Stimulated activated naive CD4-positive, alpha-beta T cell treated with Interleukin-2 at 50 U/mL for 16 hours (primary cell): ENCODE measurements at places on chromosomes 5 and 9.
A peak's percentile ranks its signal among the peaks of the same experiment; 100 is the strongest.

DNA sequence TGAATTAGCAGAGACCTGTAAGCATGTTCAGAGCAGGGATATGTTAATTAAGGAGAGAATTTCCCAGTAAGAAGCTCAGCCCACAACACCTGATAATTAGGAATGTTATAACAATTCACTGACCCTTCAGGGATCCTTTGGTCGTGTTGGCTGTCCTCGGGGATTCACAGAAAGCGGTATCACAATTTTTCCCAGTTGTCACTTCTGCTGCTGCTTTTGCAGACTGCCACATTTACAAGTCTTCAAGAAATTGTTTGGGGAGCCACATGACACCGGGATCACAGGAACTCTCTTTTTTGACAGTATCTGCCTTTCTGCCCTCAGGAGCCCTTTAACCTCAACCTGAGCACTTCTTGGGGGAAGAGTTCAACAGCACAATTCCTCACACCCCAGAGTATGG is 265.5 kb downstream of the GLIS3 start:
- DNase-seq, result no peak

DNA sequence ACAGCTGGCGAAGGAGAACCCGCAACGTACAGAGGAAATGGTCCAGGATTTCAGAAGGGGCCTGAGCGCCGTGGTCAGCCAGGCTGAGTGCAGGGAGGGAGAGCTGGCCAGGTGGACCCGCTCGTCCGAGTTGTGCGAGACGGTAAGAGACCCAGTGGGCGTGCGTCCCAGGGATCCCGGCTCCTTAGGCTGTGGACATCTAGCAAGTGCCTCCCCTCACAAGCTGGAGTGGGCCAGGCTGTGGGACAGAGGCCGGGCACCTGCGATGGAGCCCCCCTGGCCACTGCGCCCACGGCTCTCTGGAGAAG is 29.5 kb upstream of the LRRC14B start:
- DNase-seq, result no peak

GRCh38 chr9:26301659-26302058 is 590.9 kb downstream of the CAAP1 start:
- no peak for DNase-seq

- no peak for DNase-seq
Measured at GRCh38 chr9:27589462-27589861, 16.2 kb upstream of the C9orf72 start.

GRCh38 chr9:99389087-99390033 is 167.3 kb downstream of the SEC61B start:
- no peak for DNase-seq

GRCh38 chr5:42756606-42757601 is at the start of gene CCDC152:
TSS of gene CCDC152 (plus strand) at chr5:42756818. CDS start at chr5:42759122, 2,304 bp downstream.
- peak; percentile 52 for DNase-seq

DNA sequence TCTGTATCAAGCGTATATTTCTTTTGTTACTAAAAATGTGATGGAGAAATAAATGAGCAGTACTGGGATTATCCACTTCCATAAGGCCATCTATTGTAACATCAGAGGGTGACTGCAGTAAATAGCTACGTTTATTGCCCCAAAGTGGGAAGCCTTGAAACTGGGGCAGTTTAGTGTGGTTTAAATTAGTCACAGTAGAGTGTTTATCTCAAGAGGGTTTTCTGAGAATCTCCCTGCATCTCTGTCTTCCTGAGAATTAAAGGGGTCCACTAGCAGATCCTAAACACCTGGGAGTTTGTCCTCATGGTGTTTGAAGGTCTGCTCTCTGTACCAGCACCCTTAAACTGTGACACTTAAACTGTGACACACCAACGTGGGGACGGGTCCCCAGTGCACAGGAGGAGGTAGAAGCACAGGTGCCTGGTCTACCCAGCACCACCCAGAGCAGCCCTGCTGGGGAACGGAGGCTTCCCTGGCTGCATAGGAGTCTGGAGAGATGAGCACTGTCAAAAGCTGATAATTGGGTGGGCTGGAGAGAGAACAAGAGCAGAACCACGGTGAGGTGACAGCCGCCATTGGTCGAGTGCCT is 25.2 kb downstream of the PRRC2B start:
- DNase-seq, result no peak

DNA sequence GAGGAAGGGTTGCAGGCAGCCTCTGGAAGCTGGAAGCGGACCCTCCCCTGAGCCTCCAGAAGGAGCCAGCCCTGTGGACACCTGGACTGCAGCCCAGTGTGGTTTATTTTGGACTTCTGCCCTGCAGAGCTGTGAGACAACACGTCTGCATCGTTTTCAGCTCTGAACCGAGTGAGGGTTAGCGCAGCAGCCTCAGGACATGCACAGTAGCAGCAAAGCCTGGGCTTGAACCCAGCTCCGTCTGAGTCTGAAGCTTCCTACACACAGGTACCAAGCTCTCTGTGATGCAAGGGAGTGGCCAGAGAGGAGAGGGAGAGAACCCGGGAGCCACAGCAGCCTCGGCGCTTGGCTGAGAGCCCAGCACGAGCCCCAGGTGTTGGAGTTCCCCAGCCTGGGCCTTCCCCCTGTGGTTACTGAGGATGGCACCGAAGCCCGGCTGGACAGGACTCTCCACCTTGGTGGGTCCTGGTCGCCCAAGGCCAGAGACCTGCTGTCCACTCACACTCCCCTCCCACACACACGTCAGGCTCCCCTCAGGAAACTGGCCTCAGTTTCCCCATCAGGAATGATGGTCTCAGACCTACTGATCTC is 128.2 kb downstream of the OLFM1 start:
- no peak for DNase-seq

GRCh38 chr5:160799184-160799583 is 52.8 kb downstream of the ATP10B start:
- no peak for DNase-seq

GRCh38 chr5:14385019-14385418 is 196.6 kb upstream of the OTULINL start:
- no peak for DNase-seq

GRCh38 chr9:2567922-2568321 is 53.7 kb upstream of the VLDLR start:
- no peak for DNase-seq

DNA sequence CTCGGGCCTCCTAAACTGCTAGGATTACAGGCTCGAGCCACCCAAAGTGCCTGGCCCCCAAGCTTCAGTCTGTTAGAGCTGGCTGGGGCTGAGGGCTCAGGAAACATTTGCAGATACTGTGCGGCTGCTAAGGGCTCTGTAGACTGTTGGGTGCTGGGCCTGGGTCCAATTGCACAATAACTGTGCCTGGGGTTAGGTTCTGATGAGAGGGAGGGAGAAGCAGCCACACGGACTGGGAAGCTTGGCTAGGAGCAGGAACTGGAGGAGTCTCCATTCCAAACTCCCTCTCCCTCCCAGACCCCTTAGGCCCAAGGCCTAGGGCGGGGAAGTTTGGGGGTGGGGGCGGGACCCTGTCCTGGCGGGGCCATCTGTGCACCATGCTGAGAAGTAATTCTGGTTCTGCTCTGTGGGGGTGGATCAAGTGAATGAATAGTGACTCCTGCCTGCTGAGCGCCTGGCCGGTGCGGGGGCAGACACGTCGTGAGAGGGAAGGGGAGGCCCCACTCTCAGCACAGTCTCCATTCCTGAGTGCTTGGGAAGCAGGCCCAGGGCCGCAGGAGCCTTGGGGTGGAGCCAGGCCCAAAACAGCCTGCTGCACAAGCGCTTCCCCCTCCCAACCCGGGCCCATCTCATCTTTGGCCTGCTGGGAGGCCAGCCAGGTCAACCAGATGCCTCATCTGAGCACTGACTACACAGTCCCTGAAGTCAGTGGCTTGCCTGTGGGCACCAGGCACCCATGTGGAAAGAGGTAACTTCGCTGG is 1.5 kb downstream of the ASS1 start:
- no peak for DNase-seq

- no peak for DNase-seq
Measured at GRCh38 chr5:163410505-163410904, 26.9 kb upstream of the CCNG1 start.

DNA sequence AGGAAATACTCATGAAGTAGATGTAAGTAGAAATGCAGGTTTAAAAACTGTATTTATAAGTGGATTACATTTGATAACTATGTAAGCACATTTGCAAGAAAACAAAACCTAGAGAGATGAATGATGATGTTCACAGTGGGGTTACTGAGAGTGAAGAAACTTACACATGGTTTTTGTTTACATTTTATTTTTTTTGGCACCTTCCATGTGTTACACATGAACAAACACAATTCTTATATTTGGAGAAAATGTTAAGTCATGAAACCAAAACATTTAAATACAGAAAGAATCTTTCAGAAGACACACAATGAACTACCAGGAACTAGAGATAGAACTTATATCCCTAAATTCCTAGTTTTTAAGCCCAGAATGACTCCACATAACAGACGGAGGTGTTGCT is 51.5 kb upstream of the SPATA31E1 start:
- DNase-seq, result no peak

- DNase-seq, result no peak
Measured at GRCh38 chr5:147822686-147823491, 8.6 kb downstream of the SPINK1 start.

DNA sequence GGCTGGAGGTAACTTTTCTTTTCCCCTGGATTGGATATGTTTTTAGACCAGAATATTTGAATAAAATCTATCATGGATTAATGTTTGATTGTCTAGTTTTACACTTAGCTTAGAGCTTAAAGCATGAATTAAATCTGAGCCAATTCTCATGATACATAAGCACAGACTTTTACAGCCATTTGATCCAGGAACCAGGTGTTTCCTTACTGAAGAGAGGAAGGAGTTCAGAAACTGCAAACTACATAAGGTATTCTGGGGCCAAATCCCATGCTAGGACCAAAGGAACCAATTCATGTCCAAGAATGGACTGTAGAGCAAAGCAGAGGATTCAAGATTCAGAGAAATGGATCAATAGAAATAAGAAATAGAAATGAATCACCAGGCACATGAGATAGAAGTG is 360.4 kb upstream of the ZNF608 start:
- DNase-seq, result no peak

DNA sequence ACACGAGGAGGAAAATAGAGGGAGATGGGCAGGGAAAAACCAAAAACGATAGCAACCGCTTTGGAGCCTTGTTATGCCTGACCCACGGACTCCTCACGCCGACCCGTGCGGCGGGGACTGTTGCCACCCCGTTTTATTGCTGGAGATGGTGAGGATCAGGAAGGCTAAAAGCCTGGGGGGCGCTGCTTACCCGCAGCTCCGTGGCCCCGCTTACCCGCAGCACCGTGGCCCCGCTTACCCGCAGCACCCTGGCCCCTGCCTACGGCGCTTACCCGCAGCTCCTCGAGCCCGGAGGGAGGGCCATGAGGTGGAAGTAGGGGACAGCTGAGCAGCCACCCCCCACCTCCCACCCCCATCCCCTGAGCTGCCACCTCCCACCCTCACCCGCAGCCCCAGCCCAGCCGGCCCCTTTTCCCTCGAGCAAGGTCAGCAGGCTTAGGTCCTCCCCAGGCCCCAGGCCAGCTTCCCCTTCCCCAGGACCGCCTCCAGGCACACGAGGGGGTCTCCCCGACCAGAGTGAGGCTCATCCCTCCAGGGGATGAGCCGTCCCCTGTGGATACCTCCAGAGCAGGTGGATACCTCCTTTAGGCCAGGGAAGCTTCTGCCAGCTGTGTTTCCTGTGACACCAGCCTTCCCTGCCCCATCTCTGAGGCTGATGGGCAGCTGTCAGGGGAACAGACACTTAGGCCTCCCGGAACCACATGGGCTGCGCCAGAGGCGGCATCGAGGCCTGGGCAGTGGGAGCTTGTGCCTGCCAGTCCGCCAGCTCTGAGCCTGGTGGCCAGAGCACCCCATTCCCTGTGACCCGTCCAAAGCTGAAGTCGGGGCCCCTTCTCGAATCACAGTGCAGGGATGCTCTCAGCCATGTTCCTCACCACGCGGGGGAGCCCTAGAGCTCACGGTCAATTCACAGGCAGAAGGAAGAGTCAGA is 92.3 kb downstream of the LMX1B start:
- DNase-seq, result peak; percentile 70

GRCh38 chr9:109507421-109507838 is 9.3 kb upstream of the PTPN3 start:
- DNase-seq, result no peak

GRCh38 chr9:134052491-134052890 is 15.3 kb downstream of the BRD3 start:
- DNase-seq, result no peak

GRCh38 chr9:29816954-29817703 is 2243.8 kb upstream of the C9orf72 start:
- DNase-seq, result no peak

GRCh38 chr9:89407070-89407469 is 88.8 kb downstream of the SECISBP2 start:
- no peak for DNase-seq

DNA sequence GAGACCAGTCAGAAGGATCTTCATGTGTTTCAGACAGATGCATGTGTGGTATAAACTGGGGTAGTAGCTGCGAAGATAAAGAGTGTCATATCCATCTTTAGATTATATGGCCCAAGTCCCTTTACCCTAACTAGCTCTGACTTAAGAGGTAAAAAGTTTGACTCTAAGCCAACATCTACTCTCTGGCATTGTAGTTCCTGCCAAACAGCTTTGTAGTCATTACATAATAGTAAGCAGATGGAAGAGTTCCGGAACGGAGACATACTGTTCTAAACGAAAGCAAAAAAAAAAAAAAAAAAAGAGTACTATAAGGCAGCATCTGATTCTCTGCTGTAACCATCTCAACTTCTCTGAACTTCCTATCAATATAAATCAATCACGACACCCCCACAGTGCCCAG is 48.8 kb downstream of the CEMIP2 start:
- no peak for DNase-seq

GRCh38 chr5:4855880-4856279 is 284.2 kb upstream of the ADAMTS16 start:
- no peak for DNase-seq

DNA sequence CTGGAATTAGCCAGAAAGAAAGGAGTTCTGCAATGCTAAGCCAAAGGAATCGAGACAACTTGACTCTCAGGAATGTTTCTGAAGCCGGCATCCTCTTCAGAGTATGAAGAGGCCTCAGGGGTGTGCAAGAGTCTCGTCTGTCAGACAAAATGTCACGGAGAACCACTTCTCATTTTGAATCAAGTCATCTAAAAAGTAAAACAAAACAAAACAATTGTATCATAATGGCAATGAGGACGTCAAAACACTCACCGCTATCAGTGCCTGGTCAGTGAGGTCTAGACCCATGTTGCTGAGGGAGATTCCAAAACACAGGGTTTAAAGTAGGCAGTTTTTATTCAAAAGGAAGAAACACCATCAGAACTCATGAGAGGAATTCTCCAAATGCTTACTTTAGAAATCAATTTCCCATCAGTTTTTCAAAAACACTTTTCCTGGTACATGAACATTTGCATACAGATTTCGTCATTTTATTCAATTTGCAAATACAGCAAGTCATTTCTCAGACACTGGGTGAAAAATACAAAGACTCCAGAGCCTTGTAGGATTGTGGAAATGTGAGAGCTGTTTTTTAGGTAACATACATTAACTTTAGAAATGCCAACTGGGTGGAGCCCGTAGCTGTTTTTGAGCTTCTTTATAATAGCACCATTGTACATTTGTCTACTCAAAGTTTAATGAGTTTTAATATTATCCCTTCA is 89.5 kb upstream of the MAP3K1 start:
- DNase-seq, result no peak

DNA sequence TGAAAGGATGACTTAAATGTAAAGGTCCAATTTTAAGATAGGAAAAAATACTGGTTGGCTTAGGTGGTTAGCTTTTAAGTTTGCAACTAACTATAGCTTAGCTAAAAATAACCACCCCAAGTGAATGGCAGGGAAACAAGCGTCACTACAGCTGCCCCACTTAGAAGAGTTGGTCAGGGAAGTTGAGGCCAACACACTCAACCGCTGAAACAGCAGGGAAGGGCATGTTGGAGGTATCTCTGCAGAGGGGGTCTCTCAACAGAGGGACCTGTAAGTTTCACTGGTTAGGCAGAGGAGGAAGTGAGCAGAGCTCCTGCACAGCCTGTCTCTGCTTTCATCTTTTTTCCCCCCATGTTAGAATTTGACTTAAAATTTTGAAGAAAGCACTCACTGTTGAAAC is 75.3 kb downstream of the LHFPL2 start:
- no peak for DNase-seq
